Articular chondrocyte of knee joint (primary cell): ENCODE measurements at places on chromosomes 5 and 9. TPM values are rescaled to one million over a fixed set of nuclear protein-coding genes. Genes with fewer than 3 reads are reported as not detected.

ALDH1A1 gene
- total RNA-seq = under 0.01 and 0.22 TPM in 2 replicates

CBY3 gene
- total RNA-seq = not detected in 2 replicates

GTF3C5 gene
- 33.7 and 35.7 TPM in 2 replicates for total RNA-seq

SPATA31E1 gene
- not detected in 2 replicates for total RNA-seq

GALNT12 gene
- 20.4 and 26.9 TPM in 2 replicates for total RNA-seq

NEK6 gene
- total RNA-seq = 50.0 and 52.7 TPM in 2 replicates

ERGIC1 gene
- total RNA-seq = 139 and 145 TPM in 2 replicates

ADAMTSL2 gene
- 0.11 and 0.26 TPM in 2 replicates for total RNA-seq
